ENCODE measurements at places on chromosomes 13 and 19.

DNA sequence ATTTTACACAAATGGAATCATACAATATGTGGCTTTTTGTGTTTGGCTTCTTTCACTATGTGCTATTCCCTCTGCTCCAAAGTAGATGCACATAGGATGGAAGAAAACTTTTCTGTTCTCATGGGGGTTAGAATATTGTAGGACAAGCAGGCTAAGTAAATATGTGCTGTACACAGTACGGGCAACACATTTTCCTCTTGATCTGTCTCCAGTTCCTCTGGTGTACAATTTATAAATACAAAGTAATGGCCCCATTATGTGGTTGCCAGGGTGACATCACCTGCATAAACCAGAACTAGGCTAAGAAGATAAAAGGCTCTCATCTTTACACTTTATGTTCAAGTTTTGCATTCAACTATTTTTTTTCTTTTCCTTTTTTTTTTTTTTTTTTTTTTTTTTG is 41.0 kb upstream of the SOX21 start:
- no peak for DNase-seq

GRCh38 chr13:39499604-39500003 is 103.4 kb downstream of the LHFPL6 start:
- DNase-seq: no peak

DNA sequence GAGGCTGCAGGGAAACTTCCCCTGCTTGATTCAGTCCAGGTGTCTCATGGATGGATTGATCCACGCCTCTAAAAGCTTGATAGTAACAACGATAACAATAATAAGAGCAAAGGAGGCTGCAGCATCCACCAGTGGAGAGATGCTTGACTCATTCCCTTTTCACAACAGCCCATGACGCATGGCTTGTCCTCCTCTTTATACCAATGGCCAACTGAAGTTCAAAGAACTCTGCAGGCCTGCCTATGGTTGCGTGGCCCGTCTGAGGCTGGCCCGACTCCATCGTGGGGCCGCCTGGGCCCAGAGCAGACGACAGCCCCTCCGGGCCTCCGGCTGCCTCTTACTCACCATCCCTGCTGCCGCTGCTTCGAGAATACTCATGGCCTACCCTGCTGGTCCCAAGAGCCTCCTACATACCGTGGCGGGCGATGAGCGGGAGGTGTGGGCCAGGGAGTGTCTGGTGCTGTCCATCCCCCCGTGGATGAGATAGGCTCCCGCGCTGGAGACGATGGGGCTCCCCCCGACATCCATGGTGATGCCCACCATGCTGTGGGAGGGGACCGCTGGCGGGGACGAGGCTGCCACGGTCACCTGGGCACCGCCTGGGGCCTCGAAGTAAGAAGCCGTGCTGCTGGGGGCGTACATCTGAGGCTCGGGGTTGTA is 61.8 kb upstream of the RANBP3 start:
- no peak for DNase-seq

- no peak for DNase-seq
Observed at GRCh38 chr19:16836115-16837034, 7.2 kb downstream of the SIN3B start.

DNA sequence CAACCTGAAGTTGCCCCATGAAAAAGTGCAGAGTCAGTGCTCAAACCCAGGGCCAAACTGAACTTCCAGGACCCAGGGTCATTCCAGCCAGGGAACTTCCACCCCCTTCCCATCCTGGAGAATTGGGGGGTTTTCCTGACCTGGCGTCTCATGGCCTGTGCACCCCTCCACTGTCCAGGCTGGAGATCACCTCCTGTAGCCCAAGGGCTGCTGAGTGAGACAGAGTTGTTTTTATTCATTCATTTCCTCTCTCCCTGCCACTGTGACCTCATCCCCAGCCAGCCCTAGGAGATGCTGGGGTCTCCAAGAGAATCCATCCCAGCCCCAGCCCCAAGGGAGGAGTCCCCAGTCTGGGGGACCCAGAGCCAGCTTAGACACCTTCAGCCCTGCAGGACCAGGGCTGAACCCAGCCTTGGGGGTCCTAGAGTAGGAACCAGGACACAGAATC is 4.2 kb downstream of the FCHO1 start:
- DNase-seq: no peak

GRCh38 chr13:67416047-67416925 is 186.2 kb upstream of the PCDH9 start:
- no peak for DNase-seq

DNA sequence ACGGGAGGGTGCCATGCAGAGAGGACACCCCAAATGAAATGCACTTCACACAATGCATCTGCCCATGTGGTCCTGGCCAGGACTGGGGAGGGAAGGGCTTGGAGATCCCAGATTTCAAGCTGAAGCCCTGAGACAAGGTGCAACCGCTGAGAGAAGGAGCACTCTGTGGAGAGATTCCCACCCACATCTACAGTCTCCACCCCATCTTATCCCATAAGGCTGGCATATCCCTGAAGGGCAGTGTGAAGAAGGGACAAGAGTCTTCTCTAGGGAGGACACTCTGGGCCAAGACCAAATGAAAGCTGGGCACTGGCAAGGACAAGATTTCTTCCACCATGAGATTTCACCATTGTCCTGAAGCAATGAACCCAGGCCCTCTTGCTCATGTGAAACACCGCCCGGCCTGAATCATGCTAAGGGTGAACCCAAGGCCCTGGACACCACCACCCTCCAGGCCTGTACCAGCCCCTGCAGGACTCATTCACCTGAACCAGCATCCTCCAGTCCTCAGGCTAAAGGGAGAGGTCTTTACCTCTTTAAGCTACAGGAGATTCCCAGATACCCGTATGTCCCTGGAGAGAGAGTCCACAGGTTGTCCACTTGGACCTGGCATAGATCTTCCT is 20.5 kb downstream of the CEACAM4 start:
- peak; percentile 16 for DNase-seq

DNA sequence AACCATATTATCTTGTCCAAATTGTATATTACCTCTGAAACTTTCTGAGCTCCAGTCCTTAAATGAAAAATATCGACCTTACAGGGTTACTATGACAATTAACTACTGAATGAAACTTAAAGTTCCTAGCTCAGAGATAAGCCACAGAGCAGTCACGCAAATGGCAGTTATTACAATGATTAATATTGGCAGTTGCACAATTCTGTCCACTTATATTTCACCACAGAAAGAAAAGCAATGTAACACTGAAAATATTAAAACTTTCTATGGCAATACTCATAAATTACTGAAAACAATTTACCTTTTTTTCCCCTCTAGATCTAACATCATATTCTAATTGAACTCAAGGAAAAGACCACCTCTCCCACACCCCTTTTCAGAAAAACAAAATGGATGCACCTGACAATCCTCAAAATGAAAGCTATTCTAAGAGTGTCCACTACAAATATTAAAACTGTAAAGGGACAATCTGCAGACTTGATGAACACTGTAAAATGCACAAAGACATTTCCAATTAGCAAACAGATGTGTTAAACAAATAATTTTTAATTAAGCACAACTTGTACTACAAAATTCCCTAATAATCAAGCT is 14.6 kb downstream of the LNX2 start:
- no peak for DNase-seq

- no peak for DNase-seq
Observed at GRCh38 chr19:3375221-3376090, 9.1 kb downstream of the NFIC start.

DNA sequence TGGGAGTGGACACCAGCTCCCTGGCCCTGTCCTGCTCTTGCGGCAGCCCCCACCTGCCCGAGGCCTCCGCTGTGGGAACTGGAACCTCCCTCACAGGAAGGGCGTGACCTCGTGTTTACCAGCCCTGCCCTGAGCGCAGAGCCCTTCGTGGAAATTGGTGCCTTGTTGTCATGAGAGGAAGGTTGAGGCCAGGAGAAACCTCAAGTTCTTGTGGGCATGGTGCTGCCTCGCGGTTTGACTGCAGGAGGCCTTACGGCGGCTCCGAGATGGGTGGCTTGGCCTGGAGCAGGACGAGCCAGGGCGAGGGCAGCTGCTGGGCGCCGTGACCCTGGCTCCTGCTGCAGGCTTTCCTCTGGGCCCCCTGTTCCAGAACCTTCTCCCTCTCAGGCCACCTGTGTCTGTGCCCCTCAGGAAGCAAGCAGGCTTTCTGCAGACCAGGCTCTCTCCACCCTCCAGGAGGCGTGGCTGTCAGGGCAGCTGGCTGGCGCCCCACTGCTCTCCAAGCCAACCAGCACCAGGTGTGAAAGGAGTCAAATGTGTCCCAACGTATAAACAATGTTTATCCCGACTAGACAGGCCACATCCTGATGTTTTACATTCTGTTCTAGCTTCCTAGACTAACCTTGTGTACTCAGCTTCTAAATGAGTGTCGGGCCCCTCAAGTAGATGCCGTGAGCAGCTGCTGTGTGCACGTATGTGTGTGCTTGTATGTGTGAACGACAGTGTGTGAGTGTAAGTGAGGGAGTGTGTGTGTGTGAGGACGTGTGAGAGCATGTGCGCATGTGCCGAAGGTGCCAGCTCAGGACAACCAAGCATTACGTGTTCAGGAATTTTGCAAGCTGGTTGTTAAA is 10.4 kb upstream of the RASA3 start:
- DNase-seq: peak; percentile 89

DNA sequence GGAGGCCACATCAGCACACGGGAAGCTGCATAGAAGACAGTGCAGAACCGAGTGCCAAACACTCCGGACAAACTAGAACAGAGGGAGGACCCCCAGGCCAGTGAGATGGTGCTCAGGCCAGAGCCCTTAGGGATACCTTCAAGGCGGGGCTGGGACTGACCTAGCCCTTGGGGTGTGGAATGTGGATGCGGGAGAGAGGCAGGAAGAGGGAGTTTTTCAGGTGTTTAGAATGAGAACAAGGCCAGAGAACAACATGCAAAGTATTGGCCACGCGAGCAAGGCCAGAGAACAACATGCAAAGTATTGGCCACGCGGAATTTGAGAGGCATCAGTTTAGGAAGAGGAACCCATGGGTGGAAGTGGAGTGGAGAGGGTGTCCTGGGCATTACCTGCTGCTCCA is 65.1 kb upstream of the ATP12A start:
- no peak for DNase-seq

- DNase-seq: no peak
Observed at GRCh38 chr13:24894277-24894971, 130.5 kb downstream of the RNF17 start.

- DNase-seq: no peak
Observed at GRCh38 chr13:46684287-46685001, 112.5 kb downstream of the ESD start.

DNA sequence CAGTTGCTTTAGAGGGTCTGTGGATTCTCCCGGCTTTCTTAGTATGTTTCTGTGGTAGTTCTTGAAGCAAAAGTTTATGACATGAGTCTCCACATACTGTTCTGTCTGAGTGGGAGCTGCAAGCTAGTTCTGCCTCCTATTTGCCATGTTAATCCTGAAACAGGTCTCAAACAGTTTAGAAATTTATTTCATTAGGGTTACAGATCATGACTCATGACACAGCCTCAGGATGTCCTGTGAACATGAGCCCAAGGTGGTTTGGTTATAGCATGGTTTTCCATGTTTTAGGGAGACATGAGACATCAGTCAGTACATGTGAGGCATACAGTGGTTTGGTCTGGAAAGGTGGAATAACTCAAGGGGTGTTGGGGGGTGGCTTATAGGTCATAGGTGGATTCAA is 77.5 kb downstream of the FNDC3A start:
- no peak for DNase-seq

DNA sequence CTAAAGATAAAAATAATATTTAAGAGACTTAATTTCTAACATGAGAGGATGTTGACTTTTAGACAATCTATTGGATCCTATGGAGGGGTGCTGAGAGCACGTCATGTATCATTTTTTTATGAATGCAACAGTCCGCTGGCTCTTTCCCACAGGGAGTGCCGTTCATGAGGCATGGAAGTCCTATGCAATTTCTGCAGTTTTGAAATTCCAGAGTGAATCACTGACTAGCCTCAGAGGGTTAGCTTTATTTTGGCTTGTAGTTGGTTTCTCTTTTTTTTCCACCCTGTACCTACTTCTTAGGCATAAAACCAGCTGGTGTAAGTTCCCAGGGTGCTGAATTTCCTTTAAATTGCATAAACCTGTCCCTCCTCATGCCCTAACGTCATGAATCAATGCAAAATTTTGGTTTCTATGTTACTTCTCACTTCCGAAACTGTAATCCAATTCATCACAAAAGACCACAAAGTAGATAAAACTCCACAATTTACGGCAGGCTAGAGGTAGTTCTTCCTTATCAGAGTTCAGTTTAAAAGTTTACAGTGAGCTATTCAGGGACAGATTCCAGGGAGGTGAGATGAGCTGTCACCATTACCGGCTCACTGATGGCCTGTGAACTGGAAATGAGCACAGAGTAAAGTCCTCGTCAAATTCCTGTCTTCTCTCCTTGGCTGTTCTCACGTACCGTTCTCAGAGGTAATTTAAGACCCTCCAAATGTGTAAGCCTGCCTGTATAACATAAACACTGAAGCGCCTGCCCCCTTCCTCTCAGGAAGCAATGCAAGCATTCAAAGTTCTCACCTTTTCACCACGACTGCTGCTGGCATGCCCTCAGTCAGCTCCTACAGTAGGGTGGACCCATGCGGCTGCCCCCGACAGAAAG is 216.6 kb upstream of the SLC10A2 start:
- DNase-seq: no peak

GRCh38 chr19:58021541-58022282 is 12.1 kb upstream of the ZSCAN1 start:
- DNase-seq: no peak

- DNase-seq: no peak
Observed at GRCh38 chr13:76913898-76914297, 27.7 kb upstream of the KCTD12 start.

DNA sequence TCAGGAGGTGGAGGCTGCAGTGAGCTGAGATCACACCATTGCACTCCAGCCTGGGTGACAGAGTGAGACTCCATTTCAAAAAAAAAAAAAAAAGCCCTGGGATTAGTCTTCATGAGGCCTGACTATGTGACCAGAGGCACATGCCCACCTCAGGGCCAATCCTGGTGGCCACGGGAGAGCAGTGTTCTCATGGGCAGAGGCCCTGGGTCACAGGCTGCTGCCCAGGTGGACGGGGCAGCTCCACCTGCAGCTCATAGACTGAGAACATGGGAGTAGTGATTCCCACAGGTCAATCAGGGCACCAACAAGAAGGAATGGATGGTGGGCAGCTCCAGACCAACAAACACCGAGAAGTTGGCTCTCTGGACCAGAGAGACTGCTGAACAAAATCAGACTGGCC is 26.1 kb upstream of the PEPD start:
- no peak for DNase-seq

DNA sequence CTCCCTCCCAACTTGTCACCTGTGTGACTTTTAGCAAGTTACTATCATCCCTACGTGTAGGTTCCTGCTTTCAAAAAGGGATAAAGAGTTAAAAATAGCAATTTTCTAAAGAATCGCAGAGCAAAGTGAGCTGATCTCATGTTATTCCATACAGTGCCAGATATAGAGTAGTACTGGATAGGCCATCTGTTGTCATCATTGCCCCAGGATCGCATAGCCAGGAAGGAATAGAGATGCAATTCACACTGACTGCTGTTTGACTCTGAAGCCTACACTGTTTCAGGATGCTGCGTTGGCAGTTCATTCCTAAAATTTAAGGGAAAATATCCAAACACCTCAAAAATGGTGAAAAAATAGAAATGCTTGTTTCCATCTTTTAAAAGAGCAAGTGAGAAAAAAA is 138.9 kb downstream of the SHISA2 start:
- no peak for DNase-seq

Data from activated effector memory CD4-positive, alpha-beta T cell treated with anti-CD3 and anti-CD28 coated beads, Interleukin-2, amount 50 U/mL, for 16 hours (primary cell).